ENCODE measurements at places on chromosomes 3 and 15.

DNA sequence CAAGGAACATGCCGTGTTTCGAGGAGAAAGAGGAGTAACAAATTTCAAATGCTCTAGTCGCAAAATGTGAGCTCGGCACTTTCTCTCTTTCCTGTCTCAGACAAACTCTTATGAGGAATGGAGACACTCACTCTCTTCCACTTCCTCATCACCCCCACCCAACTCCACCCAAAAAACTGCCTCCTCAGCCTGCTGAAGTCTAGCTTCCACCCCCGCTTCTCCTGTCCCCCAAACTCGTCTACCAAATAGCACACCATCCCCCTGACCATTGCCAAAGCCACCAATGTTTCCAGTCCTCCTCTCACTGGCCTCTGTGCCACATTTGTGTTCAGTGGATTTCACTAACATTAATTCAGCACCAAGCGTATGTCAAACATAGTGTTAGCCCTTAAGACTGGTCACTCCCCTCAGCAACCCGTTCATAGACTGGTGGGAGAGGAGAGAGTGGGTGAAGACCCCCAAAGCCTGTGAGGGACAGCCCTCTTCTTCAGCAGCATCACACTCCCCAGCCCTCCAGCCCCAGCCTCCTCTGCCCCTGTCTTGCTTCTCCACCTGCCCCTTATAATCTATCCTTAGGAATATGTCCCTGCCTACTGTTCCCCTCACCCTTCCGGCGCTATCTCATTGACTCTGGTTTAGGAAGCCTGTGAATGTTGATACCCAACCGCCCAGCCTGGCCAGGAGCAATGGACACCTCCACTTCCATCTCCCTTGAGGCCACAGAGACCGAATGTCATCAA lies 77.3 kb downstream of the FAM174B start:
- no peak for DNase-seq

GRCh38 chr3:119950666-119951325 lies 143.5 kb downstream of the GSK3B start:
- no peak for DNase-seq

GRCh38 chr3:102670986-102671385 lies 236.2 kb downstream of the ZPLD1 start:
- DNase-seq, result no peak

DNA sequence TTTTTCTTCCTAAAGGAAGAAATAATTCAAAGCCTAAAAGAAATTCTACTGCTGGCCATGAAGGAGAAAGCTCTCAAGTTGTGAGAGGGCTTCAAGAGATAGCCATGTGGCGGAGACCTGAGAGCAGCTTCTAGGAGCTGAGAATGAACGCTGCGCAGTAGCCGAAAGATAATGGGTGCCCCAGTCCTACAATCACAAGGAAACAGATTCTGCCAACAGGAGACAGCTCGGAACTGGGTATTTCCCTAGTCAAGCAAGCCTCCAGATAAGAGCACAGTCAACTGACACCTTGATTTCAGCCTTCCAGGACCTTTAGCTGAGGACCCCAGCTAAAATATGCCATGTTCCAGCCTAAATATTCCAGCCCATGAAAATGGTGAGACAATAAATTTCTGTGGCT lies 824.1 kb downstream of the FHIT start:
- DNase-seq, result no peak

DNA sequence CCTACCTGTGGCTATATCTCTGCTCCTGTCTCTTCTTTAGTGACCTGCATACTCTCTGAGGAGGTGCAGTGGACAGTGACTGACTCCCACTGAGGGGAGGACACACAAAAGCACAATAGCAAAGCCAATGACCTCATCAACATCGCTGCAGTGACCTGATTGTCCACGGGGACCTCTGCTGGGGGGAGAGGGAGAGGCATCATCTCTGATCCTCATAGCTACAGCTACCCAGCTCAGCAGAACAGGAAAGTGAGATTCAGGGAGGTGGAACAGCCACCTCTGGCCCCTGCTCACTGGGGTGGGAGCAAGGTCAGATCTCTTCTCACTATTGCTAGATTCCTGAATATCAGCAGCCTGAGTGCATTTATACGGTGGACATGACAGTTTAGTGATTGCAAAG lies 179.2 kb downstream of the ATP10A start:
- no peak for DNase-seq

DNA sequence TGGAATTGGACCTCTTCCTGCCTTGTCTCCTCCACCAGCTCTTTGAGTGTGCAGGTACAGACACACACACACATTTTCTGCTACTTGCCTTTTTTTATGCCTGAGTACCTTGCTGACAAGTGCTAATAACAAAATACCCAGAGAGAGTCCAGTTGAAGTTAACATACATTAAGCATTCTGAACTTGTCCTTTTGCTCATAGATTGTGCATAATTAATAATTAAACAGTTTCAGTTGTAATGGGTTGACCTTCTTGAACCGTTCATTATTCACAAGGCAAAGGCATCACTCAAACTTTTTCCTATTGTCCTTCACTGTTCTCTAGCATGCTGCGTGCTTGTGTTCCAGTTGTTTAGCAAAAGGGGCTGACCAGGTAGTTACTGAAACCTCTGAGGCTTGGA lies 59.6 kb upstream of the SKOR1 start:
- no peak for DNase-seq

GRCh38 chr15:68576235-68576892 lies 2.4 kb upstream of the CORO2B start:
- no peak for DNase-seq

GRCh38 chr3:9422712-9423424 lies 25.5 kb downstream of the SETD5 start:
- no peak for DNase-seq

GRCh38 chr3:146156666-146157314 lies 4.2 kb downstream of the PLOD2 start:
- DNase-seq, result no peak

GRCh38 chr3:37833302-37834186 lies 28.1 kb upstream of the CTDSPL start:
- no peak for DNase-seq

DNA sequence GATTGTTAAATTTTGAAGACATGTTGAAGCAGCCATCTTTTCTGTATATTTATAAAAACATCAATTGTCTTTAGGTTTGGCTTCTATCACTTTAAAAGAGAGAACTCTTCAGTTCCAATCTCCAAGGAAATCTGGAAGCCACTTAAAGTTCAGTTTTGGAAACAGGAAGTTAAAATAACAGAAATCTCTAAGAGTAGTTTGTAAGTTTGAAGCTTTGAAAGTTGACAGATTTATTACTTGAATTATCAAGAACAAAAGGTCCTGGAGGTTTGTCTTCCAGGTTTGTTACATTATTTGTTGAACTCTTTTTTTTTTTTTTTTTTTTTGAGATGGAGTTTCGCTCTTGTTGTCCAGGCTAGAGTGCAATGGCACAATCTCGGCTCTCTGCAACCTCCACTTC lies 30.0 kb downstream of the RNF111 start:
- DNase-seq, result no peak

- DNase-seq, result no peak
These were observed 94.8 kb downstream of the CPN2 start for GRCh38 chr3:194256040-194256945.

DNA sequence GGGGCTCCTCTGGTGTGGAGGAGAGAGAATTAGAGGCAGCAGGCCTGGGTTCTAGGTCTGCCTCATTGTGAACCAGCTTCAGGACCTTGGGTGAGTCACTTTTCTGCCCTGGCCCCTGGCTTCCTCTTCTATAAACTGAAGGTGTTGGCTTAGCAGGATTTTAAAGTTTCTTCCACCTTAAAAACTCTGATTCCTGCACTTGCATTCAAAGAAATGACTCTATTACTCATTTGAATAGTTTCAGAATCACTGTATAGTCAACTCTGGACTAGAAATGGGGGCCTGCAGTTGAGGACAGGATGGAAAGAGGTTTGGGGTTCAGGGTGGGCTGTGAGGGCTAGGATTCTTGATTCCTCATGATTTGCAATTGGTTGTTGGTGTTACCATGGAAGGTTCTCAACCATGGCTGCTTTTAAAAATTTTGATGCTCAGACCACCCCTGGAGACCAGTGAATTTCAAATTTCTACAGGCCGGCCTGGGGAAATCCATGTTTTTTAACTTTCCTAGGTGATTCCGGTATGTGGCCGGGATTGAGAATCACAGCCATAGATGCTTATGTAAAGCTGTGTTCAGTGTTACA lies 19.9 kb downstream of the SMAD3 start:
- DNase-seq, result no peak

GRCh38 chr3:170410428-170411029 lies 8.1 kb upstream of the CLDN11 start:
- no peak for DNase-seq

GRCh38 chr3:130621824-130622223 lies 104.8 kb downstream of the COL6A6 start:
- DNase-seq, result no peak

DNA sequence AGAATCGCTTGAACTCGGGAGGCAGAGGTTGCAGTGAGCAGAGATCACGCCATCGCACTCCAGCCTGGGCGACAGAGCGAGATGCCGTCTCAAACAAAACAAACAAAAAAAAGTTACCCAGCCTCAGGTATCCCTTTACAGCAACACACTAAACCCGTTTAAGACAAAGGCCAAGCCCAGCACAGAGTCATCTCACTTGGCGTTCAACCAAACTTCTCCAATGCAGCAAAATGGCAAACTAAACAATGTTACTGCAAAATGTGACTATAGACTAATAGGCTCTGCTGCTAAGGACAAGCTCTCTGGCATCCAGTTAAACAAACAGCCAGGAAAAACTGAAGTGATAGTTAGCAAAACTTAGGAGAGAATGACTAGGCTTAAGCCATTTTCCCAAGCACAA lies 6.4 kb upstream of the FAM219B start:
- no peak for DNase-seq

DNA sequence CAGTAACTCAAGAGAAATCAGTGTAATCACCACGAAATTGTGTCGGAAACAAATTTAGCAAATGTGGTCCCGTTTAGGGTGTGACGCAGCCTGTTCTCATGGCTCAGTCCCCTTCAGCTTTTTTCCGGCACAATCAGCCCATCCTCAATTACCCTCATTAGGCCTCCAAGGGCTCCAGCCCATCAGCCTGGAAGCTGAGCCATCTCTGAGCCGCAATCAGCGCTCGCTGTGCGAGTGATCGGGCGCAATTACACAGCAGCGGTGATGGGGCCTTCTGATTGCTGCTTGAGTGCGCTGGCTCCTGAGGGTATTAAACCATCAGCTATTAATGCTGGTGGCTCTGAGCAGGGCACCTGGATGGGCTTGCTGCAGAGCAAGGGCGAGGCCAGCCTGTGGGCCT lies 55.6 kb downstream of the PLXNA1 start:
- no peak for DNase-seq

DNA sequence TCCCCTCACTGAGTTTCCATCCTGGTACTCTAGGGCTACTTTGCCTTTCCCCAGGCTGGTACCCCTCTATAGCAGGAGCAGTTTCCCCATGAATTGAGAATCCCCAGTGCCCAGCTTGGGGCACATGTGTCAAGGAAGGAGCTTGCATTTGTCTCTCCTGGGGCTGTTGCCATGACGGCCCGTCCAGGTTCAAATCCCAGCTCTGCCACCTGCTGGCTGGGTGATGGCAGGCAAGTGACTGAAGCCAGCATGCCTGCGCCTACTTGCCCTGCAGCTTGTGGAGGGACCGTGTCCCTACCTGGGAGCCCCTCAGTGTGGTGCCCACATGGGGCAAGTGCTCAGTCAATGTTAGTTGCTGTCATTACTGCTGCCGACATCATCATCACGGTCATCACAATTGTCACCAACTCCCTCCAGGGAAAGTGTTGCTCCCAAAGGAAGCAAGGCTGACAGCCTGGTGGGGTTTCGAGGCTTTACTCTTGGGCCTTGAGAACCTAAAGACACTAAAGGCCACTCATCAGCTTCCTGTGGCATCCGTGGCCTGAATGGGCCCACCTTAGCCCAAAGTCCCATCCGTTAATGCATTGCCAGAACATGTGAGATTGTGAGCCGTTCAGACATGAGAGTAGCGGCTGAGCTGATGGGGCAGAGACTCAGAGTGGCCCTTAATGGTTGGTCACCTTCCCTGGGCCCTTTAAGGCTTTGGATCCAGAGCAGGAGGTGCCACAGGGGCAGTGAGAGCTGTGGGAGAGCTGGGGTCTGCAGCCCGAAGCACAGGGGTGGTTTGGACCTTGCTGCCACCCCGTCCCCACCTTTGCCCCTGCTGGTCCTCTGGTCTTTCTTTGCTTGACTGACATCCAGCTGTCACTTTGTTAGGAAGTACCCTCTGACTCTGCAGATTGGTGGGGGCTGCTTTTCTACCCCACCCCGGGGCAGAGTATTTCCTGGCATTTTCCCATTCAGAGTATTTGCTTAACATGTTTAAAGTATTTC lies 144.4 kb downstream of the DNAJB8 start:
- DNase-seq, result no peak

- DNase-seq, result no peak
These were observed 249.5 kb upstream of the EOMES start for GRCh38 chr3:27971600-27971999.

- no peak for DNase-seq
These were observed 182.7 kb downstream of the MEIS2 start for GRCh38 chr15:36917411-36918267.

- DNase-seq, result no peak
These were observed 47.5 kb upstream of the SKOR1 start for GRCh38 chr15:67777773-67778172.

DNA sequence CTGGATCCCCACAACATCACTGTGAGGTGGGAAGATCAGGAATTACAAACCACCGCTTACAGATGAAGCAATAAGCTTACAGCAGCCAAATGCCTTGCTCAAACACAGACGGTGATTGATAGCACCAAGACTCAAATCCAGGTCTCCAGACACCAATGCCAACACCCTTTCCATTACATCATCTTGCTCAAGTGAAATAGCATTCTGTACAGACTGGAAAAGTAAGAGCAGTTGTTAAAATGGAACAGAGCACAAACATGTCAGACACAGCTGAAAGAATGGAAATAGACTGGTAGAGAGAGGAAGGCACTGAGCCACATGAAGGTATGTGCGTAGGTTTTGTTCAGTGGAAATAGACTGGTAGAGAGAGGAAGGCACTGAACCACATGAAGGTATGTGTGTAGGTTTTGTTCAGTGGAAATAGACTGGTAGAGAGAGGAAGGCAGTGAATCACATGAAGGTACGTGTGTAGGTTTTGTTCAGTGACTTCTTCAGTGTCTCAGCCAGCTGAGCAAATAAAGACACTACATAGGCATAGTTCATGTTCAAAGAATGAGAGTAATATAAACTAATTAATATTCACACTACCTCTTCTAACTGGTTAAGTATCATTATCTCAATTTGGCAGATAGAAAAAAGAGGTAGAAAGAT lies 15.6 kb downstream of the CLDN1 start:
- no peak for DNase-seq

DNA sequence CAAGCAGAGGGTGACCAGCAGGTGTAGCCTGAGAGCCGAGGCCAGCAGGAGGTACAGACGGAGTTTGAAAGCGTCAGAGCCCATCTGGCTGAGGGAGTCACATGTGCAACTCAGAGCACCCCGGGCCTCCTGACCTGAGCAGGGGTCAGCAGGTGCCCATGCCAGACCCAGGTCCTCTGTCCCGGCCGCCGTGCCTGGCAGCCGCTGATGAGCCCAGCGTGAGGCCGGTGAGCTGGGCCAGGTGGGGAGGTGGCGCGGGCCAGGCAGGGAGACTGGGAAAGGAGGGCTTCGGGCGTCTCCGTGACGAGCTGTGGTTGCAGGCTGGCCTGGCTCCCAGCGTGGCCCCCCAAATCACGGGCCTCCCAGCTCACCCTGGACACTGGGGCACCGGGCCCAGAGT lies 130.9 kb downstream of the CHSY1 start:
- DNase-seq, result no peak
